Dermis microvascular lymphatic vessel endothelial cell (primary cell): ENCODE measurements at places on chromosomes 3 and 15.

GRCh38 chr3:139204728-139205127 lies 139.1 kb upstream of the MRPS22 start:
- no peak for DNase-seq

DNA sequence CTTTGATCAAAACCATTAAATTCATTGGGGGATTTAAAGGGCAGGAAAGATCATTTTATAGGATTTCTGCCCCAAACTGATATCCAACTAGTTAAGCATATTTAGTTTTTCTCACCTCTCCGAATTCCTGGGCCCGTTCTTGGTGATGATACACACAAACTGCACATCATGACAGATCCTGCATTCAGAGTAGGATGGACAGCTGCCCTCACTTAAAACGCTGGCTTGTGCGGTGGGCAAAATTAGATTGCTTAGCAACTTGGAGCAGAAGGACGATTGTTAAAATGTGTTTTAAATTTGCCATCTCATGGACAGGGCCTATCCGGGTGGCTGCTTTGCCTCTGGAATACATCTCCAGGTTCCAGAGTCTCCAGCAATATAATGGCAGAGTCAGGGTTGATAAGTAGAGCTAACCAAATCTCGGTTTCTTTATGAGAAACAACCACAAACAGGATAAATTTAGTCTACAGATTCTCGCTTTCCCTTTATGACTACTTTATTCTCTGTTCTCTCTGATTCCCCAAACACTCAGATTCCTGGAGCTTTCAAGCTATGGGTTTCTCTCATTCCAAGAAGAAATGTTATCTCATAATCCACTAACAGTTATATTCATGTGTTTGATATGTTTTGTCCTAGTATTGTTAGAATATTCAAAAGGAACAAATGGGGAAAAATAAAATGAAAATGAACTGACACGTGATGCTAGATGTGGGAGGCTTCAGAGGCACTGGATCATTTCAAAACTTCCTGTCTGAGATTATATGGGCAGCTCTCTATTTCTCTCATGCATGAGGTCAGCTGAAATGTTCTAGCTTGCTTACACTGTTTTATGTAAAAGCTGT lies 1014.1 kb upstream of the SEMA6D start:
- DNase-seq, result no peak

DNA sequence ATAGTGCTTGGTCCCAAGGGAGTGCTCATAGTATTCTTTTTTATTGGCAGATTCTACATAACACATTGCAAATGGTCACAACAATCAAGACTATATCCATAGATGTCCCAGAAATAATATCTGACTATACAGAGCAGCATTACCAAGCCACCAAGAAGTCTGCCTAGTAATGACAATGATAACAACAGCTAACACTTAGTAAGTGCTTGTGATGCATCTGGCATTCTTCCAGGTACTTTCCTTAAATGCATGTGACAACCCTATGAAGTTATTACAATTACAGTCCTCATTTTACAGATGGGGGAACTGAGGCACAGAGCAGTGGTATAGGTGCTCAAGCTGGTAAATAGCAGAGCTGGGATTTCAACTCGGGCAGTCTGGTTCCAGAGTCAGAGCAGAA lies 49.6 kb upstream of the ICE2 start:
- DNase-seq, result peak; percentile 78

DNA sequence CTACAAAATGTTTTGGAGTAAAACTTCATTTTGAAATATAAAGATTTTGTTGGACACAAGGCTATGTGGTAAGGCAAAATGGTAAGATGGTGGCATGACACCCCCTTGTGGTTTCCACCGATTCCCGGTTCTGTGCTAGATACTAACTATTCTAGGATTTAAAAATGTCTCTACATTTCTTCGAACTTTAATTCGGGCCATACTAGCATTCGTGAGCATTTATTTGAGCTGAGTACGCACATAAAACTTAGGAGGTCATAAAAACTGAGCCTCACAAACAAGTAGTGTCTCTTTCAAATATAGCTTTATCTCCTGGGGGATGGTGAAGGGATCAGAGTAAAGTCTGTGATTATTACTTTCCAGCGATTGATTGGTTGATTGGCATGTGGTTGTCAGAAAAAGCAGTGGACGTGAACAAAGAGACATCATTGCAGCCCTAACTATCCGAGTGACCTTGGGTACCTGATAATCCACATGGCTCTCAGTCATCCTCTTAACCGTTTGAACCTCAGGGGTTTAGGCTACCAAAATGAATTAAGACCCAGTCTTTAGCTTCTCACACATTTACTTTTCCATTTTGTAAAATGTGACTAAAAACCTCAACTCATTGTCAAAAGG lies 1.1 kb upstream of the ZNF639 start:
- no peak for DNase-seq

- DNase-seq, result no peak
Observed at GRCh38 chr15:92520914-92521623, 127.4 kb downstream of the ST8SIA2 start.

- DNase-seq, result no peak
Observed at GRCh38 chr15:101323793-101324523, 28.9 kb upstream of the SNRPA1 start.

- no peak for DNase-seq
Observed at GRCh38 chr3:78726545-78726944, 1041.3 kb downstream of the ROBO1 start.

DNA sequence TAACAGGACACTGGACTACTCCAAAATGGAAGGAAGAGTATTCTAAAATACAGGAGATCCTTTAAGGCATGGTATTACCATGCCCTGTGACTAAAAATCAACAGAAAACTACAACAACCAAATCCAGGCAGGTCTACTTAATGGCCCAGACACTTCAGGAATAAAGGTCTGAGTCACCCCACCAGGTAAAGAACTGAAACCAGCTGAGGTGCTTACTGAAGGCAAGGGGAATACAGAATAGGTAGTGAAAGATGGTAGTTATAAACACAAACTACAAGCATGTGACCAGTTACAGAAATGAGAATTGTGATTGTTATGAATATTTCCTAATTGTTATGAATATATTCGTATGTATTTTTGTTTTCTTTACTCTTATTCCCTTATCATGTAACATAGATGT lies 13.4 kb downstream of the IFT57 start:
- no peak for DNase-seq

DNA sequence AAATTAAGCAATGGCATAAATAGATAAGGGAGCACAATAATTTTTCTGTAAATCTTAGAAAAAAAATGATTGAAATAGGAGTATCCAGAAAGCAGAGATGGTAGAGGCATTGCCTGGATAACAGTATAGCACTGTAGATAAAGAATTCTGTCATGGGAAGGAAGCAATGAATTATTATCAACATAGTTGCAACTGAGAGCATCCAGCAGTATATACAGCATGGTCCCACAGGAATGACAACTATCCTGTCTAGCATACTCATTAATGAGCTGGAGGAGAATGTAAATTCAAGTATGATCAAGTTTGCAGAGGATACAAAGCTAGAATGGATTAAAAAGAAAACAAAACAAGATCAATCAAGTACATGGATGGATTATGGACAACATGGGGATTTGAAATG lies 90.8 kb downstream of the DPH6 start:
- DNase-seq, result no peak

DNA sequence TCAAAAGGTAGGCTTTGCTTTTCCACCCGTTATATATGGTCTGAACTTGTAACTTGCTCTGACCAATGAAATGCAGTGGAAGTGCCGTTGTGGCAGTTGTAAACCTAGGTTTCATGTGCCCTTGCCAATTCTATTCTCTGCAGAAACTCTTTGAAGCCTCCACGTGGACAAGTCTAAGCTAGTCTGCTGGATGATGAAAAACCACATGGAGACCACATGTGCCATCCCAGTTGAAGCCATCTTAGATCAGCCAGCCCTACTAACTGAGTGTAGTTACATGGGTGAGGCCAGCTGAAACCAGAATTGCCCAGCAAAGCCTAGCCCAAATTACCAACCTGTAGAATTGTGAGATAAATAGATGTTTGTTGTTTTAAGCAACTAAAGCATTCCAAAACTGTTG lies 183.7 kb upstream of the KCNH8 start:
- no peak for DNase-seq

GRCh38 chr15:40450047-40450446 lies 9.3 kb downstream of the BAHD1 start:
- DNase-seq, result no peak

DNA sequence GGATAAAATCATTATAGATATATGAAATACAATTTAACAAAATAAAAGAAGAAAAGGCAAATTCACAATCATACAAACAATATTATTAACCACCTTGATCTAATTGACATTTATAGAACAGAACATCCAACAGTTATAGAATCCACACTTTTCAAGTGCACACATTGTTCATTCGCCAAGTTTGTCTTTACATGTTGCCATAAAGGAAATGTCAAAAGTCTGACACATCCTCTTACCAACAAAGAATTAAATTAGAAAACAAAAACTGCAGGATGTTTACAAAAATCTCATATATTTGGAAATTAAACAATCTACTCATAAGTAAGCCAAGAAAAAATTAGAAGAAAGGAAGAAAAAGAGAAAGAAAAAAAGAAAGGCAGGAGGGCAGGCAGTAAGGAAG lies 909.2 kb upstream of the EPHA6 start:
- DNase-seq, result no peak

GRCh38 chr3:111979434-111980038 lies 710 bp downstream of the ABHD10 start:
- DNase-seq, result peak; percentile 32

DNA sequence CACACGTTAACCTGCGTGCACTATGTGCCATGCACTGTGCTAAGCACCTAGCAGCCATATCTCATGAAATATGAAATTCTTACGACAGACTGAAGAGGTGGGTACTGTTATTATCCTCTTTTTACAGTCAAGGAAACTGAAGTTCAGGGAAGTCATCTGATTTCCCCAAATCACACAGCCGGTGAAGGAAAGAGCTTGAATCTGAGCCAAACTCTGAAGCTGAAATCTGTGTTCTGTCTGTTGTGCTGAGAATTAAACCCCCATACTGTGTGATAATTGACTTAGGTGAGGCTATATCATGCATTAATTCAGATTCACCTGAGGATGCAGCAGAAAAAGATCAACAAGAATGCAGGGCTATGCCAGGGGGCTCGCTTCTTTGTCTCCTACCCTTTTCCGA lies 475 bp downstream of the FAM107A start:
- peak; percentile 37 for DNase-seq

GRCh38 chr3:194064380-194065332 lies 71.3 kb upstream of the HES1 start:
- DNase-seq, result no peak
